ENCODE measurements at places on chromosomes 4 and X.

GRCh38 chrX:97096385-97096784 lies 212.7 kb downstream of the RPA4 start:
- peak; percentile 4 for DNase-seq

GRCh38 chr4:38468339-38468866 lies 195.6 kb upstream of the KLF3 start:
- DNase-seq: no peak

DNA sequence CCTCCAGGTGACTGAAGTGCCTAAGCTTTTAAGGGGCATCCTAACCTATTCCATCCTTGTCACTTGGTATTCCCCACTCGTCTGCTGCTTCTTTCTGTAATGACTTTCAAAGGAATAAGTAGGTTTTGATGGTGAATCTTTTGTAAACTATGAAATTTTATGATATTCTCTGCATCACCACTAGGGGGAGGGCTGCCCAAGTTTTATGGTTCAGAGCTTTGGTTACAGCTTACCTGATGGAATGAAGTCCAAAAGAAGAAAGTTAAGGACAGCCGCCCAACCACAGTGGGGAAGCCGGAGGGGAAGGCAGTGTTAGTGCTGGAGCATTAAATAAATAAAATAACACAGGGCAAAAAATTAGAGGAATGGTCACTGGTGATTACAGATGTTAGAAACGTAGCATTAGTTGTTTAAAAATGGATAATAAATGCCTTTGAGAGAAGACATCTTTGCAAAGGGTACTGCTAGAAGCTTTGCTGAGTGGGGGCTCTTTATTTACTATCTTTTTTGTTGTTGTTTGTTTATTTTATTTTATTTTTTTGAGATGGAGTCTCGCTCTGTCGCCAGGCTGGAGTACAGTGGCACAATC lies 204.9 kb downstream of the GBA3 start:
- no peak for DNase-seq

GRCh38 chr4:82247171-82247570 lies 126.6 kb downstream of the HNRNPD start:
- peak; percentile 1 for DNase-seq

GRCh38 chrX:39481621-39482020 lies 616.1 kb downstream of the BCOR start:
- DNase-seq: no peak

GRCh38 chrX:18877469-18877868 lies 106.4 kb downstream of the PHKA2 start:
- no peak for DNase-seq

DNA sequence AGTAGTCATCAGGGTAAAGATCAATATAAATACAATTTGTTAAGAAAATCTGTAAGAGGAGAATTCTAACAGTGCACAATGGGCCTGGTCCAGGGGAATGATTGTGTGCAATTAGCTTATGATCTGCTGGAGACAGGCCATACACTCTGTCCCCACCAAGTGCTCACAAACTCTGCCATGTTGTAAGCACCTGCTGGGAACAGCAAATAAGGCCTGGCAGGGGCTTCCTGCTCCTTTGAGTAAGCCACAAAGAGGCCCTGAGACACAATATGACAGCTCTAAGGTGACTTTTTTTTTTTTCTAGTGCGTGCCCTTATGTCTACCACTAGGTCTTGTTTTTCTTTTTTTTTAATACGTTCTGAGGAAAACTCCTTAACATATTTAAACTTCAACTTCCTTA lies 866.3 kb upstream of the PCDH7 start:
- DNase-seq: no peak

DNA sequence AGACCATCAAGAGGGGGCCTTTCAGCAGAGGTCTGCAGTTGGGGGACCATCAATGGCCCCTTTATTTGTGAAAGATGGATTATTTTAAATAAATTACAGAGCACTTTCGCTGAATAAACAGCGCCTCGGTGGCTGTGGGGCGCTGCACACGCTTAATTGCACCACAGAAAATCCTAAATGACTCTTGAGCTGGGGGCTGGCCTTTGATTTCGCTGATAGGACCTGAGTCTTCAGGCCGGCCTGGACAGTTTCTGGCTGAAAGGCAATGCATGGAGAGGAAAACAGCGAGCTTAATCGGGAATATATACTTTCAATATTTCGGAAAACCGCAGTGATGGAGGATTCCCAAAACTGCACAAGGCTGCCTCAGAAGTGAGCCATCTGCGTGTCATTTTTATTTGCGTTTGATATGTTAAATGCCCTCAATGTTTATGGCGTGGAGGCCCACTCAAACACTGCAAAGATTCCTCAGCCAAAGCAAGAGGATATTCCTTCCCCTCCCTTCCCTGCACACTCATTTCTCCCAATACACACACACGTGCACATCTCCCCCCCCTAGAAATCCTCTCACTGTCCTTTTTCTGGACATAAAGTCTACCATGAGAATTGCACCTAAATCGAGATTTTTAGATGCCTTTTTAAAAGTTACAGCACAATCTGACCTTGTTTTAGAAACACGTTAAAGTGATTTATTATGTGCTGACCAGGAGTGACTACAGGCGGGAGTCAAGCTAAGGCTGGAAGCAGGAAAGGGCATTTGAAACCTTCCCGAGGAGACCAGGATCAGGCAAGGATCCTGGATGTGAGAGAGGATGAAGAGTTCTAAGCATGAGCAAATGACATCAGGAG lies 340.7 kb downstream of the RAB28 start:
- no peak for DNase-seq

- DNase-seq: no peak
Observed at GRCh38 chr4:122911588-122911987, 10.8 kb downstream of the NUDT6 start.

- peak; percentile 19 for DNase-seq
Observed at GRCh38 chr4:17250591-17250990, 261.3 kb downstream of the QDPR start.

GRCh38 chrX:155767051-155767875 lies 113.9 kb upstream of the VAMP7 start:
- DNase-seq: peak; percentile 25

DNA sequence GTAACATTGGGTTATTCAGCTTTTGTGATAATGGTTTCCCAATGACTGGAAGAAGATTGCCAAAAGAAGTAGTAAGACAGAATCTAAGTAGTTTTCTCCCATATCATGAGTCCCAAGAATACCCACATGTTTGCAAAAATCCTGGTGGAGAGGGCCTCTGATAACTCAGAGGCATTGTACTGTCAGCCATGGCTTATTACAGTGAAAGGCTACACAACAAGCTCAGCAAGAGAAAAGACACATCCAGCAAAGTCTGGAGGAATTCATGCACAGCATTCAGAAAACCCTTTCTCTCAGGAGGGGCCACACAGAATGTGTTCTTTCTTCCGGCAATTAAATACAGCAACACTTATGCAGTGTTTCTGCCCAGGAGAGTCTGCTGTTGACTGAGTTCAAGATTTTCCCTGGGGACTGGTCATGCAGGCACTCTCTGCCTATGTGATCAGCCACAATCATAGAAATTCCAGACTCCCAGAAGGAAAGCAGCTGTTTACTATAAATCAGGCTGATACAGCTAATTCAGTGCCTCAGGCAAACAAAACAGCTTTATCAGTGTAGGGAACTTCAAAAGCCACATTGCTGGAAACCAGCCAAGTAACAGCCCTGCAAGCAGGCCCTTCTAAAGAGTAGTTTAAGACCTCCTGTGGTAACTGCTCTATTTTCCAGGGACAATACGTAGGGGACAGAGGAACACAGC lies 937.1 kb downstream of the CCSER1 start:
- no peak for DNase-seq

GRCh38 chr4:40327340-40327739 lies 7.8 kb upstream of the CHRNA9 start:
- no peak for DNase-seq

All from occipital lobe (tissue), 3 donors.